ENCODE measurements at places on chromosomes 4 and X.

- no peak for DNase-seq
These were observed 46.5 kb downstream of the TMA16 start for GRCh38 chr4:163540977-163541376.

DNA sequence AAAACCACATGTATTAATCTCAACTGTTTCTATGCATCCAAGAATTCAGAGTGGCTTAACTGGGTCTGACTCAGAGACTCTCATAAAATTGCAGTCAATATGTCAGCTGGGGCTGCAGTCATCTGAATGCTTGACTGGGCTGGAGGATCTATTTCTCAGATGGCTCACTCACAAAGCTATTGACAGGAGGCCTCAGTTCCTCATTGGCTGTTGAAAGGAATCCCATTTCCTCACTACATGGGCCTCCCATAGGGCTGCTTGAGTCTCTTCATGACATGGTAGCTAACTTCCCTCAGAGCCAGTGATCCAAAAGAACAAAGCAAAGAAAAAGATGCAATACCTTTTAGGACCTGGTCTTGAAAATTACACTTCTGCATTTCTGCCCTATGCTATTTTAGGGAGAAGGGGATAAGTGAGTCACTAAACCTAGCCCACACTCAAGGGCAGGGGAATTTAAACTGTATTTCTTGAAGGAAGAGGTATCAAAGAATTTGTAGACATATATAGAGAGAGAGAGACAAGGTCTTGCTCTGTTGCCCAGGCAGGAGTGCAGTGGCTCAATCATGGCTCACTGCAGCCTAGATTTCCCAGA is 9.8 kb downstream of the SCFD2 start:
- no peak for DNase-seq

- DNase-seq, result no peak
These were observed 316.4 kb downstream of the LDB2 start for GRCh38 chr4:16582036-16582435.

DNA sequence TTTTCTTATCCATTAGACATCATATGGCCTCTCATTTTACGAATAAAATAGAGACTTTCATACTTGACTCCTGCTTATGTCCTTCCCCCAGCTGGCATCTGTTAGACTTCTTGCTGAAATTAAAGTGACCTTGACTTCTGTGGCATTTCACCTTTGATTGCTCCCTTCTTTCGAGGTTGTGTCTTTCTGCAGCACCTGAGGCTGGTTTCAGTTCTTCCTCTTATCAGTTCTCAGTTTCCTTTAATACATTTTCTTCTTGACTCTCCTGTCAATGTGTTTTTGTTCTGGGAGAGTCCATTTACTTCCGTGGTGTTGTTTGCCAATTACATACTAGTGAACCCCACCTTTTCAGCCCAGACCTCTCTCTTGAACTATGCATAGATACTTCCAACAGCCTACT is 81.6 kb downstream of the RBPJ start:
- no peak for DNase-seq

GRCh38 chr4:6332042-6332668 is 62.5 kb downstream of the WFS1 start:
- DNase-seq, result peak; percentile 45

- DNase-seq, result no peak
These were observed 9.3 kb upstream of the ALG13 start for GRCh38 chrX:111671668-111672067.

DNA sequence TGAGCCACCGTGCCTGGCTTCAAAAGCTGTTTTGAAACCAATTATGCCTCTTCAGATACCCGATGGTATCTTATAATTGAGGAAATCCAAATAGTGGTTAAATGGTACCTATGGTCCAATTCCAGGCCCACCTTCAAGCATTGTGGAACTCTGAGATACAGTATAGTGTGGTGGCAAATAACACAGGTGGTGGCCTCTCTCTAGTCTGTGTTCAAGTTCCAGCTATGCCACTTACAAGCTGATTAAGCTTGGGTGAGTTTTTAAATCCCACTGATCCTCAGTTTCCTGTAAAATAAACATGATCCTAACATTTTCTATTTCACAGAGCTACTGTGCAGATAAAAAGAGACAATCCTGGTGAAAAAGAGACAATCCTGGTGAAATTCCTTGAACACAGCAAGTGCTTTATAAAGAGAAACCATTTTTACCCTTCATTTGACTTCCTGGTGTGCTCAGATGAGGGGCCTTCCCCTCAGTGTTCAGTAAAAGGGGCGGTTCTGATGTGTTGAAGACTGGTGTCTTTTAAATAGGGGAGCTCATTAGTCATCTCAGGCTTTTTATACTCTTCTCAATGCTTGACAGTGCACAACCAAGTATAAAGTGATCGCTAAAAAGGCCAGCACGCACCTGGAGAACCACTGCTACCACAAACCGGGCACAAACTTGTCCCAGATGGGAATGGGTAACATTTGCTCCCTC is 30.8 kb upstream of the CD40LG start:
- DNase-seq, result no peak

DNA sequence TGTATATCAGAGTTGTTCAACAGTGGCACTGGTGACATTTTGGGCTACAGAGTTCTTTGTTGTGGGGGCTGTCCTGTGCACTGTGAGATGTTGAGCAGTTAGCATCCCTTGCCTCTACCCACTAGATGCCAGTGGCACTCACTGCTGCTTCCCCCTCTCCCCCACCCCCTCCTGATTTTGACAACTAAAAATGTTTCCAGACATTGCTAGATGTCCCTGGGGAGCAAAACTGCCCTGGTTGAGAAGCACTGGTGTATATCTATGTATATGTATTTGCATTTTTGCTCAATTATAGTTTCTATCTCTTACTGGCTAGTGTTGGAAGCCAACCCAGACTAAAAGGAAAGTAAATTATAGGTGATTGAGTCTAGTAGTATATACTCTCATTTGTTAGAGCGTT is 2.4 kb downstream of the TMEM131L start:
- DNase-seq, result no peak

GRCh38 chr4:5212255-5213013 is 161.2 kb downstream of the STK32B start:
- DNase-seq, result no peak

- DNase-seq, result no peak
These were observed 459.9 kb upstream of the BOD1L1 start for GRCh38 chr4:14087459-14087858.

- no peak for DNase-seq
These were observed 6.3 kb upstream of the OTUD4 start for GRCh38 chr4:145186729-145187128.

GRCh38 chr4:76420188-76420761 is 666 bp downstream of the CCDC158 start:
- no peak for DNase-seq

DNA sequence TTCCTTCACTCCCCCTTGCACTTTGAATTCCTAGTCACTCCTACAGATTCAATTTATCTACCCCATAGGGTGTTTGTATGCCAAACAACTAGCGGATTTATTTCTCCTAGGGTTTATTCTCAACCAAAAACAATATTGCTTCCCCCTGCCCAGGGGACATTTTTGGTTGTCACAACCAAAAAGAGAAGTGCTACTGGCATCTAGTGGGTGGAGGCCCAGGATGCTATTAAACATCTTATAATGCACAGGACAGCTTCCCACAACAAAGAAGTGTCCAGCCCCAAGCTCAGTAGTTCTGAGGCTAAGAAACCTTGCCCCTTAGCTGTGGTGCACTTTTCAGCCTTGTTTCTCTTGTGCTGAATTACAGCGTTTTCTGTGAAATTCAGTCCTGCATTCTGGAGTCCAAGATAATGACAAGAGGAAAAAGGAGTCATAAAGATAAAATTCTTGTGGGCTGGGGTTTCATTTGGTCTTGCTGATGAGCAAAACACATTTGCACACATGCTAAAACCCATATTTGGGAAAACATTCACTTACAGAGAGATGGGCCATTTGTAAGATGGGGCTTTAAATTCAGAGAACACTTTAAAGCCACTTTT is 11.2 kb upstream of the SYTL4 start:
- no peak for DNase-seq

GRCh38 chrX:78796916-78797315 is 49.4 kb downstream of the LPAR4 start:
- no peak for DNase-seq

DNA sequence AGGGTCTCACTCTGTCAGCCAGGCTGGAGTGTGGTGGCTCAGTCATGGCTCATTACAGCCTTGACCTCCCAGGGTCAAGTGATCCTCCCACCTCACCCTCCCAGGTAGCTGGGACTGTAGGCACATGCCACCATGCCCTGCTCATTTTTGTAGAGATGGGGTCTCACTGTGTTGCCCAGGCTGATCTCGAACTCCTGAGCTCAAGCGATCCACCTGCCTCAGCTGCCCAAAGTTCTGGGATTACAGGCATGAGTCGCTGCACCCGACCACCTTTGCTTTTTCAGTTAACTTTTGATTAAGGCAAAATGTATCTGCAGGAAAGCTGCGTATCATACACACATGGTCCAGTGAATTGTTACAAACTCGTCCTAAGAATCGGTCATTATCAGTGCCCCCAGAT is 16.5 kb upstream of the CLCN4 start:
- DNase-seq, result no peak

DNA sequence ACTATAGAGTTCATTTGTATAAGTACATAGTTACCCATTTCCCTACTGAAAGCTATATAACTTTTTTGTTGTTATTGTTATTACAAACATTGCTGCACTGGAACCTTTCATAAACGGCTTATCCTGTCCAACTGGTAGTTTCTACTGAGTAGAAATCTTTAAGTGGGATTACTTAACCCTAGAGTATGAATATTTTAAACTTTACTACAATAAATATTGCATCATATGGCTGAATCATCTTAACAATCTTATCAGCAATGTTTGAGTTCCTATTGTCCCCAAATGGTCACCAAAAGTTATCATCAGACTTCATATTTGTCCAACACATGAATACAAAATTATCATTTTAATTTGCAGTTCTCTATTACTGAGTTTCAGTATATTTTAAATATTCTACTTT is 40.5 kb downstream of the LCORL start:
- no peak for DNase-seq

DNA sequence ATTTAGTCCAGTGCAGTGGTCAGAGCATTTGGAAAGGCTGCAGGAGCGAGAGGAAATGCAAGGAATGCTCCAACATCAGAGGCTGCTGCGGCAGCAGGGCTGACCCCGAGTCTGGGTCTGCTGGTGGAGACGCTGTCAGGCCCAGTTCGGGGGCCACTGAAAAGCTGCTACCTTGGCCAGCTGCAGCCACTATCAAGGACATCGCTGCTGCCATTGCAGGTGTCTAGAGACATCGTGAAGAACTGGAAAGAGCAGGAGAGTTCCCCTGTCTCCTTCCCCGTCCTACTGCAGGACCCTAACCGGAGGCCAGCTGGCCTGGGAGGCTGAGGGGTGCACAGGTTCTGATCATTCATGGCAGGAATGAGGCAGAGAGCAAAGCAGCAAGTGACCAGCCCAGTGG is 29.5 kb upstream of the GPR78 start:
- no peak for DNase-seq

- DNase-seq, result no peak
These were observed 13.3 kb downstream of the NCAPG start for GRCh38 chr4:17823871-17824669.

GRCh38 chr4:85994576-85994975 is 365.3 kb downstream of the MAPK10 start:
- no peak for DNase-seq

DNA sequence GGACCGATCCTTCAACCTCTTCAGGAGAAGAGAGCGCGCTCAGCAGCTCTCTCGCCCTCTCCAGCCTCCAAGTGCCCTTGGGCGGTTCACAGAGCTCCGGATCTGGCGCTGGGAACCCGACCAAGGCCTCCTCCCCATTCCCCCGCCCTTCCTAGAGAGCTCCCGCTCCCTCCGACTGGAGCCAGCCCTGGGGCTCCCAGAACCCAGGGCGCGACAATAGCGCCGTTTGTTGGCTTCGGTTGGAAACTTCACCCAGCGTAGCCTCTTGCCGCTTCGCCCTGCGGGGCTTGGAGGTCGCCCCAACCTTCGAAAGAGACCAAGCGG is 3.1 kb upstream of the SOX3 start:
- DNase-seq, result no peak

- DNase-seq, result no peak
These were observed 7.9 kb downstream of the OGT start for GRCh38 chrX:71540801-71541200.

All from amygdala (tissue), 56 donors.